ENCODE measurements at places on chromosomes 2 and 18.
A peak's percentile ranks its signal among the peaks of the same experiment; 100 is the strongest.

- DNase-seq = no peak
These were observed 109.7 kb upstream of the BZW1 start for GRCh38 chr2:200702044-200702443.

DNA sequence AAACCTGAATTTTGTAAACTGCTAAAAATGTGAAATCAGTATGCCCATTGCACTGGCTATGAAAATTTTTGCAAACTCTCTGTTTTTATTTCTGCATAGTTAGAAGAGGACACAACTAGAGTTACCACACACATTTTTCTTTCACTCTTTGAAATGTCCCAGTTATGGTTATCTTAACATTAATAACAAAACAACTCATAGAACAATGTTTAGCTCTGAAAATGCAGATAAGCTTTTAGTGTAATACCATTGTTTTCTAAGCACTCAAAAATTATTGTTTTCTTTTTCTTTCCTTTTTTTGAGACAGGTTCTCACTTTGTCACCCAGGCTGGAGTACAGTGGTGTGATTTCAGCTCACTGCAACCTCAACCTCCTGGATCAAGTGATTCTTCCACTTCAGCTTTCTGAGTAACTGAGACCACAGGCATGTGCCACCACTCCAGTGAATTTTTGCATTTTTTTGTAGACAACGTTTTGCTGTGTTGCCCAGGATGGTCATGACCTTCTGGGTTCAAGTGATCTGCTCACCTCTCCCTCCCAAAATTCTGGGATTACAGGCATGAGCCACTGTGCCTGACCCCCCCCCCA, 1204.5 kb upstream of the ZEB2 start:
- no peak for DNase-seq

- no peak for DNase-seq
These were observed 383.1 kb upstream of the ID2 start for GRCh38 chr2:8298783-8299182.

DNA sequence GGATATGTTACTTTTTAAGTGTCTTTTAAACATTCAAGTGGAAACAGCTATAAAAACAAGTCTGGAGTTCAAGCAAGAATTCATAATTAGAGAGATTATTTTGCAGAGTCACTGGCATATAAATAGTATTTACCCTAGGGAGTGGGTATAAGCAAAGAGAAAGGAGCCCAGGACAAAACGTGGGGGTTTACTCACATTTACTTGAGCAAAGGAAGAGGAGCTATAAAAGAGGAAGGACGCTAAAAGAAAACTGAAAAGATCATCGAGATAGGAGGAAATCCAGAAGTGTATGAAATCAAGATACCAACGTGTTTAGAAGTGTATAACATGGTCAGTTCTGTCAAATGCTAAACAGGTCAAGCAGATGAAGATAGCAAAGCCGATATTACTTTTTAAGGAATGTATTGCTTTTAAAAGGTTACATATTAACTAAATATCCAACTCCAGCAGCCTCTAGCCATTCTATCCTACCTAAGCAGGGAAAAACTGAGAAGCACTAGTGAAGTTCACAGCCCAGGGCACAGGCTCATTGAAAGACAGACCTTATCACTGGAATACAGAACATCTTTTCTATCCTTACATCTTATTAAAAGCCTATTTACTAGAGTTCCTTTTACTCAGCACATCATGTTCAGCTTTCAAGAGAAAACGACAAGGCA, 8.6 kb downstream of the KANSL1L start:
- no peak for DNase-seq

GRCh38 chr18:371609-371982, 103.7 kb upstream of the THOC1 start:
- DNase-seq = no peak

DNA sequence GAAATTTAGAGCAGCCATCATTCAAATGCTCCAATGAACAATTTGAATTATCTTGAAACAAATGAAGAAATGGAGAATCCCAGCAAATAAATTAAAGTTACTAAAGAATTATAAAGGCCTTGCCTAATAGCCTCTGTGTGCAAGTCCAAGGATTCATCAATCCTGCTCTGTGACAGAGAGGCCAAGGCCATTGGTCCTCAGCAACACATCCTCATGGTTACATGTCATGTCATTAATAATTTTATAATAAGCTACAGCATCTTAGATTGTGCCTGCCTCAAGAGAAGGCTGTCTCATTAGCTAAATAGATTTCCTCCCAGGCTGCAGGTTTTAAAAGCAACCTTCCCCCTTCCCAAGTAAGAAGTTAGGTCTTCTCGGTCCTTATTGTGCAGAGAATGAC, 611.6 kb downstream of the FBXO15 start:
- no peak for DNase-seq

- DNase-seq = no peak
These were observed 9.5 kb upstream of the GRHL1 start for GRCh38 chr2:9941996-9942390.

DNA sequence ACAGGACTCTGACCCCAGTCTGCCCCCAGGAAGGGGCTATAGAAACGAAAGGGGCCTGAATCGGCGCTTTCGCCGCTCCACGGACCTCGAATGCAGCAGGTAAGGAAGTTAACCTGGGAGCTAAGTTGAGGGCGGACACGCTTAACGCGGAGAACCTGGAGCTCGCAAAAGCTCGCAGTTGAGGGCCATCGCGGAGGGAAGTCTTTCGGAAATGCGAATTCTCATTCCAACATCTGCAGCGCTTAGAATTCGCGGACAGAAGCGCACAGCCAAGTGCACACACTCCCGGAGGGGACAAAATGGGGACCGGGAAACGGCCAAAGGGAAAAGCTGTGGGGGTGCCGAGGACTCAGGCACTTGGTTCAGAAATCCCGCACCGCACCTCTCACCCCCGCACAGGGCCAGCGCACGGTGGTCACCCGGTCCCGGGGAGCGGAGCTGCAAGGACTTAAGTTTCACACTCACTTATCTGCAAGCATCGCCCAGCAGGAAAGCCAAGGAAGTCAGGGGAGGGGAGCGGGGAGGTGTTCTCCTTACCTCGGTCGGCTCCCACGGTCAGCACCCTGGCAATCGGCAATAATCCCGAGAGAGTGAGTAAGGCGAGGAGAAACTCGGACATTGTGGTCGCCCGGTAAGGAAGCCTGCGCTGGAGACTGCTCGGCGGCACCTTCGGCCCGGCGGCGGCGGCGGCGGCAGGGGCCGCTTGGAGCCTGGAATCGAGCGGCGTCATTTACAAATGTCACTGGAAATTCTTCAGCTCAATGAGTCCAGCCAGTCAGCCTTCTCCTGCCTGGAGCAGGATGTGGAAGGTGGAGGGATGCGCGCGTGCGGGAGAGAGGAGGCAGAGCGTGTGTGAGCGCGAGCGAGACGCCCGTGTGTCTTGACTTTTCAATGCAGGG, 456 bp downstream of the LRP1B start:
- no peak for DNase-seq

DNA sequence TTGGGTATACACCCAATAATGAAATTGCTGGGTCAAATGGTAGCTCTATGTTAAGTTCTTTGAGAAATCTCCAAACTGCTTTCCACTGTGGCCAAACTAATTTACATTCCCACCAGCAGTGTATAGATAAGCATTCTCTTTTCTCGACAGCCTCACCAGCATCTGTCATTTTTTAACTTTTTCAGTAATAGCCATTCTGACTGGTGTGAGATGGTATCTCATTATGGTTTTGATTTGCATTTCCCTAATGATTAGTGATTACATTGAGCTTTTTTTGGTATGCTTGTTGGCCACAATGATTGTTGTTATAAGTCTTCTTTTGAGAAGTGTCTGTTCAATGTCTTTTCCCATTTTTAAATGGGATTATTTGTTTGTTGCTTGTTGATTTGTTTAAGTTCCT, 50.4 kb upstream of the EPAS1 start:
- no peak for DNase-seq

GRCh38 chr2:12982149-12982584, 265.4 kb downstream of the TRIB2 start:
- no peak for DNase-seq

- DNase-seq = no peak
These were observed 101.3 kb upstream of the ITGB6 start for GRCh38 chr2:160301420-160301819.

DNA sequence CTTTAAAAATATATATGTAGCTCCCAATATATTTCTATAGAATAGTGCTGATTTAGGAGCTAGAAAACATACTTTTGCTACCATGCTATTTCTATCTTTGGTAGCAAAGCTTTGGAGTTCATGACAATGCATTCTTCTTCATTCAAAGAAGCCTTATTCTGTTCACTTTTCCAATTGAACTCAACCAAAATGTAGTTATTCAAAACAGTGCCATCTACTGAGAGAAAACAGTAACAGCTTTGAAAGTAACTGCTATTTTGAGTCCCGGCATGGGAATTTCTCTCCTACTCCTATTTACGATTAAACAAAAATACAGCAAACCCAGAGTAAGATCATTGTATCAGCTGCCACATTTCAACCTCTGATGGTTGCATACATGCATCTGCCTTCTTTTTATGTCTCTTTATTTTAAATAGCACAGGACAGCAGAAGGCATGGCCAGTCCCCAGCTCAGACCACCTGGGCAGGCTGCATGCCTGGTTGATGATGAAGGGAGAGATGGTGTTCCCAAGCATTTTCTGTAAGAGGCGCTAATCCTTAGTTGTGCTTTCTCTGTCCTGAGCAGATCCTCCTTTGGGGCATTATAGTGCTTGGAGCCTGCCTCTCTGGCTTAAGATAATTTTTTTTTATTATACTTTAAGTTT, 69.7 kb upstream of the SULT1C3 start:
- DNase-seq = no peak

GRCh38 chr2:207835805-207836204, 66.1 kb upstream of the FZD5 start:
- DNase-seq = no peak

DNA sequence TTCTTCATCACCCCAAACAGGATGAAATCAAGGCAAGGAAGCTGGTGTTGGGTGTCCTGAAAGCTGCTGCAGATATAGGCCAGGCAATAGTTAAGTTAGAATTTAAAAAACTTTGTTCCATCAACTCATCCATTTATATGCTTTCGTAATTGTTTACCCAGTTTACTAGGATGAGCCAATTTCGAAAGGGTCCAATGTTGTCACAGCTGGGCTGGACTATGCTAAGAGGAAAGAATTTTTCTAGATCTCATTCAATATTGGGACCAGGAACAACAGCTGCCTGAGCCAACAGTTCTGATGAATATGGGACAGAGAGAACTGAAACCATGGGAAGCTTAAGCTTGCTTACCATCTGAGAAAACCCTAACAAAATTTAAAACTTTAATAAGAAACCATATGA, 21.6 kb upstream of the SP3 start:
- DNase-seq = no peak

DNA sequence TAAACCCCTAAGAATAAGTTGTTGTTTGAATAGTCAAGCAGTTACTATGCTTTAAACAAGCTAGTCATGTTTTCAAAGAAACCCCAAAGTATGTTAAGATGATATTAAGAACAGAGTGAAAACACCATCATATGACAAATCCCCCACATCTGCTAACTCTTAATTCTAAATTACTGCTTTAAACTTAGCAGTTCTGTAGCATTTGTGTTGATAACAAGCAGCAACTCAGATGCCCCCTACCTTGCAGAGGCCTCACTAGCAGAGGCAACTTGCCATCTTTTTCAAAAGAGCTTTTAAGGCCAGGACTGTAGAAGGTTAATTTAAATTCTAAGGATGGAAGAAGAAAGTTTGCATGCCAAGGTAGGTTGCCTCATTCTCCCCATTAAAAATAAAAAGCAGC, 376.2 kb downstream of the SETBP1 start:
- DNase-seq = no peak

- no peak for DNase-seq
These were observed 121.9 kb upstream of the MSTN start for GRCh38 chr2:190184460-190184859.

DNA sequence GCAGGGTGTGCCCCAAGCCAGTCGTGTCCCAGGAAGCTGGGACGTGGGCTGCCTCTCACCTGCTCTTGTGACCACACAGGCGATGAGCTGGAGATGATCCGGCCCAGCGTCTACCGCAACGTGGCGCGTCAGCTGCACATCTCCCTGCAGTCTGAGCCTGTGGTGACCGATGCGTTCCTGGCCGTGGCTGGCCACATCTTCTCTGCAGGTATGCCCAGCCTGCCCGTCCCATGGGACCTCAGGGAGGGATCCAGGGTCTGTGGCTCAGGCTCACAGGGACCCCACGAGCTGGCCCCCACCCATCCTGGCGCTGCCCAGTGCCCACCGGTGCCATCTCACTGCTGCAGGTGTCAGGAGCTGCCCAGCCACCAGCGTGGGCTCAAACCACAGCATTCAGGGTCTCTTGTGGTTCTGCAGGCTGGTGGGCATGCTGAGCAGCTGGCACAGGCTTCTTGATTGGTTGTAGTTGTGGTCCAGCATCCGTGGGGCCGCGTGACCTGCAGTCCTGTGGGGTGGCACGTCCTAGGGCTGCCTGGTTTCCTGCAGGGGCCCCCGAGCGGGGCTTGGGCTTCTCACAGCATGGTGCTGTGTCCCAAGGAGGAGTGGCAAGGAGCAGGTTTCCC, 3.8 kb downstream of the BOK start:
- no peak for DNase-seq

DNA sequence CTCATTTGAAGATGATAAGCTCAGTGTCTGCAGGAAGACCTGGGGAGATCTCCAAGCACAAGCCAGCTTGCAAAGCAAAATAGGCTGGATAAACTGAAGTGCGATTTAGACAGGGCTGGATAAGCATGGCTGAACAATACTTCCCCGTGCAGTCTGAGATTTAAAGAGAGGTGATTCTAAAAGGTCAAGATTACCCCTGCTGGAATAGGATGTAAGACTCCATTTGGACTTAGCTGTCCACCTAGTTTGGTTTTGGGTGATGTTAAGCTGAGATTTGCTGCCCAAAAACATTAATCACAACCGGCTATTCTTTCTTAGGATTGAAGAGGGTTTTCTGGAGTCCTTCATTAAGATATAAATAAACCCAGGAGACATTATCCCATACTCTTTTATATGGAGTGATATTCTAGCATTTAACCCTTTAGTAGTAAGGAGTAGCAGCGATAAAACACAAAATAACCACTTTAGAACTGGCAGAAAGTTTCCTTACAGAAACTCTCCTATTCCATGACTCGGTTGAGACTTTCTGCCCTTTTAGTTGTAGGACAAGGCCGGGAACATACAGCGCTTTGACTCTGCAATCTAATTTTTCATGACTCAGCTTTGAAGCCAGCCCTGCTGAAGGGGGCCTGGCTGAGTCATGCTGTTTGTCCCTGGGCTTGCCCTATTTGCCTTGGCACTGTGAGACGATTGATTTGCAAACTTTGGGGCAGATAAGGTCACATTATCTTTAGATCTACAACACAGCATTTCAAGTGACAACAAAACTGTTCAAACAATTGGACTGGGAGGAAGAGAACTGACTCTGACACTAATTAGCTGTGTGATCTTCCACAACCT, 238.2 kb downstream of the GCA start:
- DNase-seq = no peak

DNA sequence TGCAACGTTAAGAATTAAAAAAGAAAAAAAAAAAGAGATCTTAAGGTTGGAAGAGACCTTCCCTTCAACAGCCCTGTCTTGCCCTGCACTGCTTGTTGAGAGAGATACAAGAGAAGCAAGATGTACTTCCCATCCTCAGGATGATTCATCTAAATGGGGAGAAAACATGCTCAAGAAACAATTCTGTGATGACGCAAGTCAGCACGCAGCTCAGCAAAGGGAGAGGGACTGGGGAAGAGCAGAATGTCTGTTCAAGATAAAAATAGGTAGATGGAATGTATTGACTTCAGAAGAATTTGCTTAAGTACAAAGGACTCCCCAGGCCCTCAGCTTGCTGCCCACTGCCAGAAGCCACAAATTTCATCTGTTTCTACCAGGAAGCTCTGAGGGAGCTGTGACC, 198.2 kb upstream of the SPRED2 start:
- DNase-seq = peak; percentile 79

GRCh38 chr2:28583899-28584553, 88.2 kb downstream of the PLB1 start:
- peak; percentile 88 for DNase-seq

- DNase-seq = no peak
These were observed 17.6 kb downstream of the ARHGEF33 start for GRCh38 chr2:38907242-38907641.

Data from non-pigmented ciliary epithelial cell (primary cell).